Stimulated activated CD8-positive, alpha-beta memory T cell treated with anti-CD3 and anti-CD28 coated beads, Interleukin-7, amount 100 ng/mL, for 1 hour (primary cell): ENCODE measurements at places on chromosomes 11 and 22.

- no peak for DNase-seq
Observed at GRCh38 chr22:49380095-49380827, 447.4 kb downstream of the BRD1 start.

DNA sequence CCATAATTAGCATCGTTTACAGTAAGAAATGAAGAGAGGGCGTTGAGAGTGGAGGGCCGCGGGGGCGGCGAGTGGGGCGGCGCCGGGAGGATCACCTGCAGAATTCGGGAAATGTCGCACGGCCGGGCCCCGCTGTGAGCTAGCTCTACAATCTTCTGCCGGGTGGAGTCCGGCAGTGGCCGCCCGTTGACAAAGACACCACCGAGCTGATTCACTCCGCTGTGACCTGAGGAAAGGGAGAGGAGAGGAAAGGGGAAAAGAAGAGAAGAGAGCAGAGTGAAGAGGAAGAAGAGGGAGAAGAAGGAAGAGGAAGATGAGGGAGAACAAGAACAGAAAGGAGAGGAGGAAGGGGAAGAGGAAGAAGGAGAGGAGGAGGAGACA lies 8.5 kb downstream of the PAX6 start:
- DNase-seq, result no peak

GRCh38 chr11:46667043-46667481 lies 33.4 kb downstream of the ARHGAP1 start:
- no peak for DNase-seq

- no peak for DNase-seq
Observed at GRCh38 chr22:35540595-35541253, at the start of gene RASD2. TSS of gene RASD2 (plus strand) at chr22:35540831. CDS start at chr22:35546810, 5,979 bp downstream.

DNA sequence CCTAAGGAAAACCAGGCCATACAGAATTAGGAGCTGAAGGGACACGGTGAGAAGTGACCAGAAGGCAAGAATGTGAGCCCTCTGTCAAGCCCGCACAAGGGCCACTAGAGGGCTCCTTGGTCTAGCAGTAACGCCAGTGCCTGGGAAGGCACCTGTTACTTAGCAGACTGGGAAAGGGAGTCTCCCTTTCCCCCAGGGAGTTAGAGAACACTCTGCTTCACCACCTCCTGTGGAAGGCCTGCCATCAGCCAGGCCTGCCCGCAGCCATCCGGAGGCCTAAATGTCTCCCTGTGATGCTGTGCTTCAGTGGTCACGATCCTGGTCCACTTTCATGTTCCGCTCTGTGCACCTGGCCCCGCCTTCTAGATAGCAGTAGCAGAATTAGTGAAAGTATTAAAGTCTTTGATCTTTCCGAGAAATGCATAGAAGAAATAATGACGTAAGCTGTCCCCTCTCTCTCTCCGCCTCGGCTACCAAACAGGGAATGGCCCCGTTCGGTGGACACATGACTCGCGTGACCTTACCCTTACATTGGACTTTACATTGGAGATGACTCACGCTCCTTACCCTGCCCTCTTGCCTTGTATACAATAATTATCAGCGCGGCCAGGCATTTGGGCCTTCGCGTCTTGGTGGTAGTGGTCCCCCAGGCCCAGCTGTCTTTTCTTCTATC lies 10.7 kb upstream of the GSTP1 start:
- DNase-seq, result no peak

DNA sequence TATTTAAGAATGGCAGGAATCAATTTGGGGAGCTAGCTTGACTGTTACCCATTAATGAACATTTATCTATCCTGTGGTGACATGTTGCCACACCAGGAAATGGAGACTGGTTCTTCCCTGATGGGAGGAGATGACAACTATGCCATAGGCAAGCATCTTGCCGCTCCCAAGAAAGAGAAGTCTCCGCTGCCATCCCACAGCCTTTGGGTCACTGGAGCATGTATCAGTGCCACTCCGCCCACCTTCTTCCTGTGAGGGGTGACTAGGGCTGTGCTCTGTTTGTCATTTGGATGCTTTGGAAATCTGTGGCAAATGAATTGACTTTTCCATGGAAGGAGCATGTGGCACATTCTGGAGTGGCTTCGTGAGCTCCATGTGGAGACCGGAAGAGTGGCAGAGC lies 6.5 kb downstream of the STIP1 start:
- no peak for DNase-seq

DNA sequence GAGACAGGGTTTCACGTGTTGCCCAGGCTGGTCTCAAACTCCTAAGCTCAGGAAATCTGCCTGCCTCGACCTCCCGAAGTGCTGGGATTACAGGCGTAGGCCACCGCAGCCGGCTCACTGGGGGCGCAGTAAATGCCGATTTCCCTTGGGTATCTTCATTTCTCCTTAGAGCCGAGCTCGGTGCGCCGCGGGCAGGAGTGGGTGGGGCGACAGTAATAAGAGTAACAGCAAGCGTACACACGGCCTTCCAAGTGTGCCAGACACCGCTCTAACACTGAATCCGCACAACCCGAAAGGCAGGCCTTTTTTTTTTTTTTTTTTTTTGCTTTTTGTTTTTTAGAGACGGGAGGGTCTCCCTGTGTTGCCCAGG lies 500 bp upstream of the ADSL start:
- DNase-seq, result peak; percentile 25

DNA sequence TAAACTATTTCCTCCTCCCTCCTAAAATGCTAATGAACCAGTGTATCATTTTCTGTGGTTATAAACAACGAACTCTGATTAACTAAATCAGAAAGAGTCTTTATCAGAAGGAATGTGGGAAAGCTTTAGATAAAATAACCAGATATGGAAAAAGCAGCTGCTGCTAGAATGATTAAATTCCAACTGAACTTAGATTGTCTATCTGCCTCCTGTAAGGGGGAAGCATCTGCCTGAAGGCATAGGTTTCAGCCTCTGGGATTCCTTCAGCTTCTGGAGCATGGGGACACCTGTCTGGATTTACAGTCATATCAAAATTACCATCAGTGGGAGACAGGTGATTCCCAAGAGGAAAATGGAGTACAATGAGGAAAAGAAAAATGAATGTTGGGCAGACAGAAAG lies 1095.5 kb upstream of the CCDC90B start:
- no peak for DNase-seq

DNA sequence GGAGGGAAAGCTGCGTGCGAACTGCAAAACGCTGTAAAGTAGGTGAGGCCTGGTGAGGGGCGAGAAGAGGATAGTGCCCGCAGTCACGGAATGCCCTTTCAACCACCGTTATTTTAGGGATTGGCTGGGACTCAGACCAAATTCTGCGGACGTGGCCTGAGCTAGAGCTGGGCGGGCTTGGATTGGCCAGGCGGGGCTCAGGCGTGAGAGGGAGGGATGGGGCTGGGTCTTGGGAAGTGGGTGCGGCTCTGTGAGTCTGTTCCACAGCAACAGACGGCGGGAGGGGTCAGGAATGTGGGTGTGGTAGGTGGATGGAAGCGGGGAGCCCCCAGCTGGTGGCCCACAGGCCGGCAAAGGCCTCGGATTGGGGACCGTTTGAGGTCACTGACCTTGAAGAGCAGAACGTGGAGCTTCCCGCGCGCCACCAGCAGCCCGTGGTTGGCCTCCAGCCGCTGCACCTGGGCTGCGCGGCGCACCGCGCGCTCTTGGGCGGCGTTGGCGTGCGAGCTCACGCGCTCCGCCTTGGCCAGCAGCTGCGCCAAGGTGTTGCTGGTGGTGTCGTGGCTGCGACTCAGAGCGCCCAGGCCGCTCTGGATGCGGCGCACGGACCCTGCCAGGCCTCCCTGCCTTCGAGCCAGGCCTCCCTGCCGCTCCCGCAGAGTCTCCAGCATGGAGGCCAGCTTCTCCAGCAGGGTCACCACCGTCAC lies 444 bp downstream of the CAVIN3 start:
- no peak for DNase-seq

GRCh38 chr11:122154227-122154626 lies 38.2 kb upstream of the BLID start:
- DNase-seq, result no peak

GRCh38 chr11:68956547-68957254 lies 24.1 kb downstream of the MRGPRD start:
- DNase-seq, result no peak

- DNase-seq, result no peak
Observed at GRCh38 chr11:76244316-76244851, 38.1 kb upstream of the WNT11 start.

GRCh38 chr11:93494357-93494756 lies 48.8 kb downstream of the SMCO4 start:
- DNase-seq, result no peak

DNA sequence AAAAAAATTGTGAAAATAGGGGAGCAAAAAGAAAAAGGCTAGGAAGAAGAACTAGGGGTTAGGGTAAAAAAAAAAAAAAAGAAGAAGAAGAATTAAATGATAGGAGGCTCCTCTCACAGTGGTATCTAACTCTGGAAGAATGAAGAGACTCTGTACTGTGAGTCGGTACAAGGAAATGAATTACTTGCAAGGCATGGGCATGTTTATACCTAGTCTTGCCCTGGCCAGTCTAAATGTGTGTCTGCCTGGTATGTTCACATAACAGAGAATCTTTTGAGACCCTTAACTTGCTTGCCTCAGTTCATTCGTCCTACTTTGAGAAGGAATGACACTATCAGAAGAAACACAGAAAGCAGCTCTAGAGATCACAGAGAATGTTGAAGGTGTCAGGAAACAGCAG lies 159.6 kb downstream of the SWAP70 start:
- no peak for DNase-seq

DNA sequence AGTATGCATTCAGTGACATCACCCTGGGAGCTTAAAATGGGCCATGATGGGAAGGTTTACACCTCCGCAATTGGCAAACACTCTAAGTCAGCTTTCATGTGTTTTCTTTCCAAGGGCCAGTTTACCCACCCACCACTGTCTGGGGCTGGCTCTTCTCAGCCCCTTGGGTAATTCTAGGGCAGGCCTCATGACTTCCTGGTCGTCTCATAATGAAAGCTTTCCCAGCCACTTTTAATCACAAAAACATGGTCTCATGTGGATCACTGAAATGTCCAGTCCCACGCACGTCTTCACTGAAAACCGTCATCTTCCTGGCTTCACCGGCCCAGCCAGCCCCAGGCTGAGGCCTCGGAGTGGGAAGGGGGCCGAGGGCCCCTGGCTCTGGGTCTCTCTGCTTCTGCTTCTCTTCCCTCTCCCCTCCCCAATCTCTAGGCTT lies 58.5 kb upstream of the ANO1 start:
- DNase-seq, result no peak

- DNase-seq, result no peak
Observed at GRCh38 chr11:121350314-121351082, 57.9 kb downstream of the SC5D start.

DNA sequence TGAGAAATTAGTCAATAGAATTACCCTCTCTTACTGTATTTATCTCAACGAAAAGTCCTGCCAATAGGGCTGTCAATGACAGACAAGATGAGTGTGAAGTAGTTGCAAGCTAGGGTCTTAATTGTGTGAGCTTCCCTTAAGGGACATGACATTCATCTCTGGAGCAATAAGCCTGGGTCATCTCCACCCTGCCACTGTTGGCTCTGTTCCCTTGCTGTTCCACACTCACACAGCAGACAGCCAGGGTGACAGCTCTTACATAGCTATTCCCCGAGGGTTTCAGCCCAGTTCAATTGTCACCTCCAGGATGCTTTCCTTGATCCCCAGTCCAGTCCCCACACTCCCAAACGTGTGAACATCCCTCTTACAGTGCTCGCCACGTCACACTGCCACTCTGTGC lies 215.0 kb downstream of the NXPE2 start:
- DNase-seq, result no peak

- no peak for DNase-seq
Observed at GRCh38 chr11:2198621-2199365, 27.2 kb upstream of the TH start.

DNA sequence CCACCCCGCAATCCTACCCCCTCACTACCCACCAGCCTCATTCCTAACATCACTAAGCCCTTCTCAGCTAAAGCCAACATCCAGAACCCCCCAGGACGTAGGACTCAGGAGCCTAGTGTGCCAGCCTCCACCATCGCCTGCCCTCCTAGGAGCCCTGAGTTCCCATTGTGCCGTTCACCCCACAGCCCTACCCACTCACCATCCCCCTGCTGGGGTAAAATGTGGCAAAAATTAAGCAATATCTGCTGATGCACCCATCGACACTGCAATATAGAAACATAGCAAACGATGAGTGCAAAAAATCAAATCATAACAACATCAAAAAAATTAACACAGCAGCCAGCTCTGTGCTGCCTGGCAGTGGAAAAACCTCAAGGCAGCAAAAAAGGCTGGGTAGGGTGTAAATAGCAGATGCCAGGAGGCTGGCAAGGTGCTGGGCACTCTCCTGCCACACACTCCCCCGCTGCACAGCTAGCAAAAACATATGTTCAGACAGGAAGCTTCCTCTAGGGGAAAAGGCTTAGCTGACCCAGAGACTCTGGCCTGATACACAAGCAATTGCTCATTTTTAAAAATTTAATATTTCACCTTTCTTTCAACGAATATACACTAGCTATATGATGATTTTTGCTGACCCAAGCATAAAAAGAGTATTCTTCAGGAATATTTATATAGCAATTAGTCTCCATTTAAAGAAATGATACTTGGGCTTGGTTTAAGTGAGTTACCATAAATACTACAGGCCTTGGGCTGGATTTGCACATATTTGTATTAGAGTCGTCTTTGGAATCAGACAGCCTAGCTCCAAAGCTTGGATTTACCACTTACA lies 33.8 kb downstream of the PRDM10 start:
- no peak for DNase-seq

GRCh38 chr22:41352058-41352457 lies 29.7 kb upstream of the TEF start:
- DNase-seq, result no peak

GRCh38 chr11:107605061-107606006 lies 14.4 kb downstream of the ELMOD1 start:
- DNase-seq, result no peak

- no peak for DNase-seq
Observed at GRCh38 chr11:76408171-76408965, 27.2 kb downstream of the GVQW3 start.

DNA sequence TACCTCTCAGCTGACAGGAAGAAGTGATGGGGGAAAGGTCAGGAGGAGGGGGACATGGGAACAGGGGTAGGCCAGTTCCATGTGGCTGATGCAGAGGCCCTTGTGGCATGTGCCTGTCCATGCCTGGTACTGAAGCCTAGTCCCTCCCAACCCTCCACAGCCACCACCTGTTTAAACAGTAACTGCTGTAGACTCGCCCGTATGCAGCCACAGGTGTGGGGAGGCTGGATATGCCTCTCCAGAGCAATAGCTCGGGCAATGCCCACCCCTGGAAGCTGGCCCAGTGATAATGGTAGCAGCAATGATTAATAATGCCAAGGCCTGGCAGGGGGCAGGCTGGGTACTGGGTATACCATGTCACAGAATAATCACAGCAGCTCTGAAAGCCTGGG lies 2.3 kb downstream of the SMTN start:
- DNase-seq, result no peak

GRCh38 chr11:1964955-1965354 lies 17.8 kb downstream of the MRPL23 start:
- DNase-seq, result no peak

DNA sequence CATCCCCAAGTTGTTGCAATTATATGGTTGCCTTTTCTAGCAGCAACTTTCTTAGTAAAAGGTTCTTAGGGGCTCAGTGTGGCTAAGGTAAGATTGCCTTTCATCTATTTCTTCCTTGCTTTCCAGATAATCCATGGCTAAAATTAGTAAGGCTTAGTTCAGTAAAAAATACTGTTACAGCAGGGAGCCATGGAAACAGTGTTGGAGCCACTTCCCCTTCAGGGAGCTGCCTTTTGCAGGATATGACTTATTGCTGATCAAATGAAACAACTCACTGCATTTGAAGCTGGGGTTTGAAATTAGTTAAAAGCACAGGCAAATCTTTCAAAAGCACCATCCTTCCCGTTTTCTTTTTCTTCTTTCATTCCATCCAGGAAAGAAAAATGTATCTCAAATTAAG lies 184.3 kb downstream of the C11orf87 start:
- DNase-seq, result no peak
